ENCODE measurements at places on chromosomes 7 and 10. TPM values are rescaled to one million over a fixed set of nuclear protein-coding genes. Genes with fewer than 3 reads are reported as not detected.

The TLL2 gene
- 6.5 TPM for total RNA-seq

- DNase-seq = no peak
Observed at GRCh38 chr7:2897023-2897422, 52.9 kb upstream of the GNA12 start.

DNA sequence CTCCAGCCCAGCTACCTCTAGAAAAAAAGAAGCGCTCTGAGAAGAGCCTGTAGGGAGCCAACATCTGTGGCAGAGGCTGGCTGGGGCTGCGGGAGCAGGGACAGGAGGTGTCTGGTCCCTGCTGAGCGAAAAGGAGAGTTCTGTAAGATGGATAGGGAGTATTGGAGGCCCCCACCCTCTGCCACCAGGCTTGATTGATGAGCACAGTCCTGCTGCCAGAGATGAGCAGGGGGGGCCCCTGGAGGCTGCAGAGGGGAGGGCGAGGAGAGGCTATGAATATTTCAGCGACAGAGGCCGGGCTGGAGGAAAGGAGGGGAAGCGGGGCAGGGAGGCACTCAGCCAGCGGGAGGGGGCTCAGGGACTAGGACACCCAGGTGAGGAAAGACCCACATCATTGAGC lies 44.5 kb upstream of the HSPB1 start:
- no peak for DNase-seq

GRCh38 chr7:77696643-77697534 lies 630 bp downstream of the RSBN1L start:
- peak; percentile 78 for DNase-seq

The KIAA1217 gene
- total RNA-seq = 36.0 TPM

- no peak for DNase-seq
Observed at GRCh38 chr7:122699017-122699416, at the start of gene RNF133. RNF133 (minus strand) TSS chr7:122699117; CDS start chr7:122698918, 199 bp downstream.

DNA sequence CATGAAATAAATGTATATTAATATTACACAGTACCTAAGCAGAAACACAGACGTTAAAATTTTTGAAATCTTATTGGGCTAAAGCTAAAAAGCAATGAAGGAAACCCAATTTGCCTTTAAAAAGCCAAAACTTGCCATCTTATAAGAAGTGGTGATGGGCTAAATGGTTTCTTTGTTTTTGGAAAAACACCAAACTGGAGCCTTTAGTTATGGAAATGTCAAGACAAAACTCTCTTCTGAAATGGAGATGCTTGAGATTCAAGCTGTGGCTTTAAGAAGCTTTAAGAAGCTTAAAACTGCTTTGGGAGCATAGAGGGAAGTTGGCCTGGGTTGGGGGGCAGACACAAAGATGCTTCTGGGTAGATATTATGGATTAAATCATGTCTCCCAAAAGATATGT lies 277.0 kb downstream of the GFRA1 start:
- DNase-seq = no peak

Data from tongue (tissue), 3 donors.